Right cardiac atrium (tissue), 5 donors: ENCODE measurements at places on chromosomes 5 and 9.

DNA sequence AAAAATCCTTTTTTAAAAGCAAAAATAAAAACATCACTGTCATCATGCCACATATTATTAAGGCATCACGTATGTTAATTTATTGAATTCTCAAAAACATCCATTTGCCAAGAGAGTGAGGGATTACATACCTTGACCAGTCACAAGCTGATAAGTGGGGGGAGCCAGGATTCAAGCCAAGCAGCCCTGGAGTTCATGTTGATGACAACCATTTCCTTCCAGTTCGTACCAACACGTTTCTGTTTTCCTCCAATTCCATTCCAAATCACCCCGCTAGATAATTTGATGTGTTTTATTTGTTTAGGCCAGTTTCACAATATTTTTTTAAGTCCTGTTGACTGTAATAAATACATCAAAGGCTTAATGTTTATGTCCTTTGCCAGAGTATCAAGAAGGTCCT, 53.0 kb downstream of the SLC1A3 start:
- DNase-seq = no peak

- no peak for DNase-seq
These were observed 40.1 kb downstream of the GRIA1 start for GRCh38 chr5:153530357-153531143.

- DNase-seq = peak; percentile 56
These were observed 6.0 kb downstream of the BRD3 start for GRCh38 chr9:134061688-134062371.

- no peak for DNase-seq
These were observed 30.0 kb upstream of the CLINT1 start for GRCh38 chr5:157888814-157889532.

DNA sequence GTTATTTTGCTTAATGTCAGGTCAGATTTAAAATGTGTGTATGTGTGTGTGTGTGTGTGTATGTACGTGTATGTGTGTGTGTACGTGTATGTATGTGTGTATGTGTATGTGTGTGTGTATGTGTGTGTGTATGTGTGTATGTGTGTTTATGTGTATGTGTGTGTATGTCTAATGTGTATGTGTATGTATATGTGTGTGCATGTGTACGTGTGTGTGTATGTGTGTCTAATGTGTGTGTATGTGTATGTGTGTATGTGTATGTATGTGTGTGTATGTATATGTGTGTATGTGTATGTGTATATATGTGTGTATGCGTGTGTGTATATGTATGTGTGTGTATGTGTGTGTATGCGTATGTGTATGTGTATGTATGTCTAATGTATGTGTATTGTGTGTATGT, 125.1 kb upstream of the PHYKPL start:
- no peak for DNase-seq

GRCh38 chr9:130347931-130348330, 82.4 kb downstream of the HMCN2 start:
- DNase-seq = no peak

GRCh38 chr5:108696951-108697715, 50.6 kb upstream of the FER start:
- no peak for DNase-seq

GRCh38 chr9:136270173-136270705, 24.6 kb upstream of the QSOX2 start:
- DNase-seq = no peak

DNA sequence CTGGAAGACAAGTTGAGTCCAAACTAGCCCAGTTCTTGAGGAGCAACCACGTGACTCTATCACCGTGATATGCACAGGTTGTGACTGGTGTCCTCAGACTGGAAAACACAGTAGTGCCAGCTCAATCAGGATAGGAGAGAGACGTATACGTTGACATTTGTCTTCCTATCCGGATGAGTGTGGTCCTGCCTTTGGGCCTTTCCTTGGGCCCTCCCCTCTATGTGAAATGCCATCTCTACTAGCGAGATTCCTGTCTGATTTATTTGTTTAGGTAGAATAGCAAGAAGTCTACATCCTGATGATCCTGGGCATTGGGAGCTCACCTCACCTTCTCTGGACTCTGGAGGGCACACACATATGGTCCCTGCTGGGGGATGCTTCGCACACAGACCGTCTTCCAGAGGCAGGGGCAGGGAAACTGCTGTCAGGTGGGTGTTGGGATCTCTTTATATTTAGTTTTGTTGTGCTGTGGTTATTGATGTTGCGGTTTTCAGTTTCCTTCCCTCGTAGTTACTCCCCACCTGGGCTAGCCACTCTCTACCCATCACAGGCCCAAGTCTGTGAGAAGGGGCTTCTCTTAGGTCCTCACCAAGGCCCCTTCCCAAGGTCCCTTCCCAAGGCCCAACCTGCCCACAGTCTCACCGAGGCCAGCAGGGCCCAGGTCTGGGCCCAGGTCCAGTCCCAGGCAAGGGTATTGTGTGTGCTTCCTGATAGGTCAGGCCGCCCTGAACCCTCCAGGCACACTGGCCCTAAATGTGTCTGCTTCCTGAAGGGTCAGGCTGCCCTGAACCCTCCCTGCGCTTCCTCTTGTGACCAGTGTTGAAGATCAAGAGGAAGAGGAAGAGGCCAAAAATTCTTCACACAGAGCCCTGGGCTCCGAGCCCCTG, 19.0 kb upstream of the SPINK4 start:
- peak; percentile 30 for DNase-seq

GRCh38 chr9:80538976-80539375, 967.2 kb downstream of the TLE4 start:
- DNase-seq = no peak

DNA sequence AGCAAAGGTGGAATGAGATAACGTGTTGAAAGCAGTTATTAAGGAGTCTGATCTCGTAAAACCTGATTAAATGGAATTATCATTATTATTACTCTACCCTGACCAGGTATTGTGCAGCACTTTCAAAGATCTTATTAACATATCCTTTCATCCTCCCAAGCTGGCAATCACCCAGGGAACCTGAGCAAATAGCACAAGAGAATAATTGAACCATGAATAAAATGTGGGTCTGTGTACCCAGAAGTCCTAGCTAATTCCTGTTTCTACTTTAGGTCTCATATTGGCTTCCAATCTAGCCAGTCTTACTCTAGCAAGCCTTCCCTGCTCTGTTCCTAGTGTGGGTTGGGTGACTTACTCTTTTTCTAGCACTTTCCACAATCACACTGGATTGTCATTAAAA, 162.2 kb upstream of the STK32A start:
- no peak for DNase-seq

GRCh38 chr9:76628155-76628554, 136.1 kb upstream of the PCA3 start:
- no peak for DNase-seq

DNA sequence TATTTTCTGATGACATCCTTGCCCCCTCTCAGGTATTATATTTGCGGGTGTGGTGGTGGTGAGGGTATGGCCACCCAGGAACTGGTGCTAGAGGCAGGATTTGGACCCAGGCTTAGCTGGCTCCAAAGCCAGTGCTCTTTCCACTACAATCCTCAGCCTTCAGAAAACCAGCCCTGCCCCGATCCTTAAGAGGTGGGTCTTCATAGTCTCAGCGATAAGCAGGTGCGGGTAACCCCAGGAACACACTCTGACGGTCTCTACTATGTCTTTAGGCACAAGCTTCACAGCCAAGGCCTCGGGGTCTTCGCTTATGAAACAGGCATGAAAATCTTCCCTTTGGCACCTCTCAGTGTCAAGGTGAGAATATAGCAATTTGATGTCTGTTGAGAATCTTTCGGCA, 169.3 kb downstream of the FGF18 start:
- DNase-seq = no peak

- DNase-seq = no peak
These were observed 63.0 kb downstream of the PBX3 start for GRCh38 chr9:125810161-125810560.

DNA sequence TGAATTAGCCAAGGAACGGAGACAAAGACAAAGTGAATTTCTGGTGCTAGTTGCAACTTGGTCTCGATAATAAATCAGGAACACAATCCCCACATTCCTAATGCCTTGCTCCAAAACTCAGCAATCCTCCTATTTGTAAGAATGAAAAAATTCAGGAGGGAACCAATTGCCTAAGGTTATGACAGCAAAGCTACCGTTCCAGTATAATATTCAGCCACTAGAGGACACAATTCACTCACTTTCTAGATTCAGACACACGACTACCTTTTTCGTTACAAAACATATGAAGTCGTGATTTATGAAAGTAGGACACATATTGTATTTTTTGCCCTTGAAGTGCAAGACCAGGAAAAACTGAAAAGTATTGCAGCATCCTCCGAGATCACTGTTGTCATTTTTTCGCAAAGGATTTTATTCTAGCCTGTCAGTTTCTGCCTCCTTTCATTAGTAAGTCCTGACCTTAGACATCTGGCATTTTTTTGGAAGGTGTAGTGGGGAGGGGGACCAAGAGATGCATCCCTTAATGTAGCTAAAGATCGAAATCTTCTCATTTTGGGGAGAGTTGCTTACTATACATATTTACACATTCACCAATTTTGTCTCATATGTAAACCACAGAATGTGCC, 133.1 kb downstream of the DOCK8 start:
- no peak for DNase-seq

DNA sequence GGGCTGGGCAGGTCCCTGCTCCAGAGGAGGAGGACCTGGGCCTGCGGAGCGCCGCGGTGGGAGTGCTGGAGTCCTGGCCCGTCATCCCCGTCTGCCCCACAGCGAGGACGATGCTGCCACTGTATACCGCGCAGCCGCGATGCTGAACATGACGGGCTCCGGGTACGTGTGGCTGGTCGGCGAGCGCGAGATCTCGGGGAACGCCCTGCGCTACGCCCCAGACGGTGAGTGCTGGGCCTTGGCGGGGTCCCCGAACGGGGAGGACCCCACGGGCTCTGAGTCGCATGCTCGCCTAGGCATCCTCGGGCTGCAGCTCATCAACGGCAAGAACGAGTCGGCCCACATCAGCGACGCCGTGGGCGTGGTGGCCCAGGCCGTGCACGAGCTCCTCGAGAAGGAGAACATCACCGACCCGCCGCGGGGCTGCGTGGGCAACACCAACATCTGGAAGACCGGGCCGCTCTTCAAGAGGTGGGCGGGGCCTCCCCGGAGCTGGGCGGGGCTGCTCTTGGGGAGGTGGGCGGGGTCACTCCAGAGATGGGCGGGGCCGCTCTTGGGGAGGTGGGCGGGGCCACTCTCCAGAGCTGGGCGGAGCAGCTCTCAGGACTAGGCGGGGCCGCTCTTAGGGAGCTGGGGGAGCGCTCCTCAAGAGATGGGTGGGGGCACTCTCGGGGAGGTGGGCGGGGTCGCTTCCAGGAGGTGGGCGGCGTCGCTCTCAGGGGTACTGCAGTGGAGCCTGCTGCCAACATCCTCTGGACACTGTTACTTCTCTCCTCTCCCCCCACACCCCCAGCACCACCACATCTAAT, 13.1 kb downstream of the LRRC26 start:
- peak; percentile 41 for DNase-seq

DNA sequence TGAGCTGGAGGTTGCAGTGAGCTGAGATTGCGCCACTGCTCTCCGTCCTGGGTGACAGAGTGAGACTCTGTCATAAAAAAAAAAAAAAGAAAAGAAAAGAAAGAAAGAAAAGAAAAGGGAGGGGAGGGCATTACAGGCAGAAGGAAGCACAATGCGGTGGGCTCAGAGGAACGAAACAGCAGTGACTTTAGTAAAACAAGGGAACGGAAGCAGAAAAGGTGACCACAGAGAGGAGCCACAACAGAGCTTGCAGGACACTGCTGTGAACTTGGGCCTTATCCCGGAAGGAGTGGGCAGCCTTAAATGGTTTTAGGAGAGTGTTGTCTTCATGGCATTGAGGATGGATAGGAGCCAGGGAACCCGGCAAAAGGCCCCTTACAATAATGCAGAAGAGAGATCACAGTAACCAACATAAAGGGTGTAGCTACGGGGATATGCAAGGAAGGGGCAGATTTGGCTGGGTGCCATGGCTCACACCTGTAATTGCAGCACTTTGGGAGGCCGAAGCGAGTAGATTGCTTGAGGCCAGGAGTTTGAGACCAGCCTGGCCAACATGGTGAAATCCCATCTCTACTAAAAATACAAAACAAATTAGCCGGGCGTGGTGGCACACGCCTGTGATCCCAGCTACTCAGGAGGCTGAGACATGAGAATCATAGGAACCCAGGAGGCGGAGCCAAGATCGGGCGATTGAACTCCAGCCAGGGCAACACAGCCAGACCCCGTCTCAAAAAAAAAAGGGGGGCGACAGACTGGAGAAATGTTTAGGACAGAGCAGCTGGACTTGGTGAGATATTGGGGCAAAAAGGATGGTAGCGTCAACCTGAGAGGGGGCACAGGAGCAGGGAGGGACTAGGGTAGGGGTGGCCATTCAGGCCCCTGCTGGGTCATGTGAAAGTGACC, 83.9 kb upstream of the ZBTB43 start:
- no peak for DNase-seq

GRCh38 chr5:14407746-14408175, 173.8 kb upstream of the OTULINL start:
- no peak for DNase-seq

- DNase-seq = no peak
These were observed 405.9 kb upstream of the DAP start for GRCh38 chr5:11166923-11167322.

DNA sequence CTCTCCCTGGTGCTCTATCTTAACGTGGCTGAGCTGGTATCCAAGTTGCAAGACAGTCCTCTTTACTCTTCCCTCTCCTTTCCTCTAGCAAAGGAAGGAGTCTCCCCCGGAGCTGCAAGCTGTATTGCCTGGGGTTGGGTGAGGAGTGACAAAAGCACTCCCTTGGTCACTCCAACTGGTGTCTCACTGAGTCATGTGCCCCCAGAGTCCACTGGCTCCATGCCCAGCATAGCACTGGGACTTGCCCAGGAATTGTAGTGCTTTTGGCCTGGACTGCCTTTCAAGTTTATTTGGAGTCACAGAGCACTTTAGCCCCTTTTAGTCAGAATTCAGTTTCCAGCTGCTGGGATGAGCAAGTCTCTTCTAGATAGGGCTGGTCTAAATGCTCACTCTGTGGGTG, 82.6 kb upstream of the FST start:
- peak; percentile 69 for DNase-seq

GRCh38 chr5:50501491-50502228, 60.6 kb upstream of the EMB start:
- DNase-seq = no peak

DNA sequence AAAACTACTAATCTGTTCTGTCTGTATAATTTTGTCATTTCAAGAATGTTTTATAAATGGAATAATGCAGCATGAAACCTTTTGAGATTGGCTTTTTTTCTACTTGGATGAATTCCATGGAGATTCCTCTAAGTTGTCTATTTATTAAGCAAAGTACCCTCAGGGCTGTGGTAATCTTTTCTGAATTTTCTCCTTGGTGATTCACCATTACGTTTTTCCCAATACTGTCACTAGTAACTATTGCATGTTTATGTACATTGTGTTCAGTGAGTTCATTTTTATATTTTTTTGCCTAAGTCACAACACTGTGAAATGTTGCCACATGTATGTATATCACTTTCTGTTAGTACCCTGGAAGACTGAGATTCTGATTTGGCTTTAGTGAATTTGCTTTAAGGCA, 177.0 kb upstream of the GRIN3A start:
- DNase-seq = no peak

- DNase-seq = no peak
These were observed 167.3 kb downstream of the MUSK start for GRCh38 chr9:110835859-110836271.
